Astrocyte (in vitro differentiated cells and primary cell): ENCODE measurements at places on chromosomes 7 and 10. TPM values are rescaled to one million over a fixed set of nuclear protein-coding genes. Genes with fewer than 3 reads are reported as not detected.
A peak's percentile ranks its signal among the peaks of the same experiment; 100 is the strongest.

The NANOS1 gene
- total RNA-seq = 3.0 and 4.7 TPM in 2 replicates

DNA sequence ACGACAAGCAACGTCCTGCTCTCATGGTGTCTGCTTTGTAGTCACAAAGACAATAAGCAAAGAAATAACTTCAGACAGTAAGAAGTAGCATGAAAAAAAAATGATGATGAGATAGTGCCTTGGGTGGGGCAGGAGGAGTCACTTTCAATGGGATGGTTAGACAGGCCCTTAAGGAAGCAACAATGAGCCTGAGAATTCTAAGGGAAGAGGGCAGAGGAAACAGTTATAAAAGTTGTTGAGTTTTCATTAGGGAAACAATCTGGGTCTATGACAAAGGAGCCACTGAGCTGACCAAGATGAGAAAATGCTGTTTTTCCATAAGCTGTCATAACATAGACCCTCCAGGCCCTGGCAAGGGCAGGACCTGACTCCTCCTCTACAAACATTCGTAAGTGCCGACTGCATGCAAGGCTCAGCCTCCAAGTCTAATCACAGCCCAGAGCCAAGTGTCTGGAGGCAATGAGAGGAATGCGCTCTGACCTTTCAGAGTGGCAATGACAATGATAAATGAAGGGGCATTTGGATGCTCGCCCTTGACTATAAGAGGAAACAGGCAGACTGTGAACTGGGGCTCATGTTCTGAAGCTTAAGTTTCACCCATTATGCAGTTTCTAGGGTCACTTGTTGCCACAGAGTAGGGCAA lies 43.7 kb downstream of the PPP1R3C start:
- peaks cover 46% of the 10 kb centered on the region for H3K4me1 ChIP-seq
- no peak overlapping the region for H3K4me3 ChIP-seq
- peak; percentile 89 for DNase-seq
- H3K27ac ChIP-seq = peak overlapping the region; percentile 51
- no peaks in the 10 kb centered on the region for H3K27me3 ChIP-seq

The IDI2 gene
- total RNA-seq = not detected in 2 replicates

The KCNH2 gene
- 4.5 and 4.6 TPM in 2 replicates for total RNA-seq

DNA sequence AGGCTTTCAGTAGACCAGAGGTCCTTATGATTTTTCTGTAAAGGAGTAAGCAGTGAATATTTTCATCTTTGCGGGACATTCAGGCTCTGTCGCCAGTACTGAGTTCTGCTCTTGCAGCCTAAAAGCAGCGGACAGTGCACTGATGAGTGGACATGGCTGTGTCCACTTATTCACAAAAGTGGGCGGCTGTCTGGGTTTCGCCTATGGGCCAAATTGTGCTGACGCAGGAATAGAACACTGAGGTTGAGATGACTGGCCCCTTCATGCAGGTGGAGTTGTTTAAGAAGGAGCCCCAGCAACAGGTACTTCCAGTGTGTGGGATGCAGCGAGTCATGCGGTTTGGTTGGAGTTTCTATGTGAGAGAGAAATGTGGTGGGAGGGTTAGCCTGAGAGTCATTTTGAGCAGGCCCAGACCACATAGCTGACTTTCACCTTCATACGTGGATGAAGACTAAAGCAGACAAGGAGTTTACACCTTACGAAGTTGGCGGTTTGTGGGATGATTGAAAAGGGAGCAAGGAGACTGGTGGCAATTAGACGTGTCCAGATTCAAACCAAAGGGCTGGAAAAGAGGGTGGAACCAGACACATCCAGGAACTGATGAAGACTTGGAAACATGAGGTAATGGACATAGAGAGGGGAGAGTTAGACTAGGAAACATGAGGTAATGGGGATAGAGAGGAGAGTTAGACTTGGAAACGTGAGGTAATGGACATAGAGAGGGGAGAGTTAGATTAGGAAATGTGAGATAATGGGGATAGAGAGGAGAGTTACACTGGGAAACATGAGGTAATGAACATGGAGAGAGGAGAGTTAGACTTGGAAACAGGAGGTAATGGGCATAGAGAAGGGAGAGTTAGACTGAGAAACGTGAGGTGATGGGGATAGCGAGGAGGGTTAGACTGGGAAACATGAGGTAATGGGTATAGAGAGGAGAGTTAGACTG lies 38.2 kb downstream of the WDR37 start:
- H3K27ac ChIP-seq = no peak overlapping the region
- no peak overlapping the region for H3K4me3 ChIP-seq
- H3K4me1 ChIP-seq = no peaks in the 10 kb centered on the region
- peaks cover 42% of the 10 kb centered on the region for H3K36me3 ChIP-seq
- DNase-seq = no peak
- no peaks in the 10 kb centered on the region for H3K27me3 ChIP-seq

GRCh38 chr7:5699467-5700384 lies 81.7 kb downstream of the RNF216 start:
- H3K4me1 ChIP-seq = peaks cover 55% of the 10 kb centered on the region
- H3K27me3 ChIP-seq = no peaks in the 10 kb centered on the region
- H3K27ac ChIP-seq = peak overlapping the region; percentile 74
- DNase-seq = no peak
- H3K36me3 ChIP-seq = peaks cover 10% of the 10 kb centered on the region
- no peak overlapping the region for H3K4me3 ChIP-seq

The SLC16A9 gene
- 3.4 and 4.4 TPM in 2 replicates for total RNA-seq

The EVX1 gene
- total RNA-seq = not detected in 2 replicates
